ENCODE measurements at places on chromosomes 6 and 20. TPM values are rescaled to one million over a fixed set of nuclear protein-coding genes. Genes with fewer than 3 reads are reported as not detected.

RFX6 gene
- total RNA-seq, result not detected

TSPYL1 gene
- total RNA-seq, result 60.7 TPM

PTCRA gene
- total RNA-seq, result not detected

SLC39A7 gene
- 70.8 TPM for total RNA-seq

C20orf96 gene
- total RNA-seq, result 0.70 TPM

TCF15 gene
- total RNA-seq, result not detected

RBBP9 gene
- total RNA-seq, result 11.8 TPM

TFAP2D gene
- not detected for total RNA-seq

PRL gene
- total RNA-seq, result not detected

PTCHD4 gene
- not detected for total RNA-seq

DNA sequence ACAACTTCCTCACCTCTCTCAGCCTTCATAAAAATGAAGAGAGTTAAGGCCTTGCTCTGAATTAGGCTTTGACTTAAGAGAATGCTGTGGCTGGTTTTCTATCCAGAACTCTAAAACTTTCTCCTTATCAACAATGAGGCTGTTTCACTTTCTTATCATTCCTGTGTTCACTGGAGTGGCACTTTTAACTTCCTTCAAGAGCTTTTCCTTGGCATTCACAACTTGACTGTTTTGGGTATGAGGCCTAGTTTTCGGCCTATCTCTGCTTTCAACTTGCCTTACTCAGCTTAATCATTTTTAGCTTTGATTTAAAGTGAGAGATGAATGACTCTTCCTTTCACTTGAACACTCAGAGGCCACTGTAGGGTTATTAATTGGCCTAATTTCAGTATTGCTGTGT, 4.3 kb upstream of the LOC128125822 start:
- no peak for DNase-seq

- DNase-seq, result no peak
Measured at GRCh38 chr6:25132934-25133333, 146.2 kb upstream of the CARMIL1 start.

GRCh38 chr6:108581237-108581931, 20.7 kb downstream of the FOXO3 start:
- no peak for DNase-seq

DNA sequence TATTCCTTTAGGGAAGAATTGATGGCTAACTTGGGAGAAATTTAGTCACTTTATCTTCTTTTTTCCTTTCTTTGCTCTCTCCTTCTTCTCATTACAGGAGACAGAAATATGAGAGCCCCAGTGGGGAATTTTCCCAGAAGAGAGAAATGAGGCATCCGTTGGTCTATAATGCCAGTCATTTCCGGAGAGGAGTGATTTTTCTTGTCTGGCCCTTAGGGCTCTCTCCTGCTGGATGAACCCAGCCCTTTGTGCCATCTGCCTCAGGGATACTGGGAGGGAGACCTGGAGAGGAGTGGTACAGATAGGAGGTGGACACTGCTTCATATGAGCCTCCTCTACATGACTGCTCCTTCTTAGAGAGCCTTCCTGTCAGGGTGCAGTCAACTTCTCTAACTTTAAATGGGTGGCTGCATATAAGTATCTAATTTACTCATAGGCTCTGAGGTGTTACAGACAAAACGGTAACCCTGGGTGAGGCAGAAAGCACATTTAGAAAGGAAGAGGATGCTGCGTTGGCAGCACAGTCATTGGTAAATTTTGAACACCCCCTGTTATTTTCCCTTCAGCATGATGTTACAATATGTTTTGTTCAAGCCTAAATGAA, 21.9 kb downstream of the RIMS1 start:
- DNase-seq, result no peak

GRCh38 chr6:64006246-64006645, 370.6 kb downstream of the PHF3 start:
- DNase-seq, result no peak

DNA sequence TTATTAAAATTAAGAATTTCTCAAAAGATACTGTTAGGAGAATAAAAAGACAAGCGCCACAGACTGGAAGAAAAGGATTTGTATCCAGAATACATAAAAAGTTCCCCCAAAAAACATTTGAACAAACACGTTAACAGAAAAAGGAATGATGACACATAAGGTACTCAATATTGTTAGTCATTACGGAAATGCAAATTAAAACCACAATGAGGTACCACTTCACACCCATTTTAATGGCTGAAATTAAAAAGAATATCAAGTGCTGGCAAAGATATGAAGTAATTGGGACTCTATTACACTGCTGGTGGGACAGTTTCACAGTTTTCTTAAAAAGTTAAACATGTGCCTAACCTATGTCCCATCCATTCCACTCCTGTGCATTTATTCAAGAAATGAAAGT, 51.4 kb downstream of the HECA start:
- DNase-seq, result no peak

- no peak for DNase-seq
Measured at GRCh38 chr6:147022041-147022440, 182.2 kb upstream of the STXBP5 start.

DNA sequence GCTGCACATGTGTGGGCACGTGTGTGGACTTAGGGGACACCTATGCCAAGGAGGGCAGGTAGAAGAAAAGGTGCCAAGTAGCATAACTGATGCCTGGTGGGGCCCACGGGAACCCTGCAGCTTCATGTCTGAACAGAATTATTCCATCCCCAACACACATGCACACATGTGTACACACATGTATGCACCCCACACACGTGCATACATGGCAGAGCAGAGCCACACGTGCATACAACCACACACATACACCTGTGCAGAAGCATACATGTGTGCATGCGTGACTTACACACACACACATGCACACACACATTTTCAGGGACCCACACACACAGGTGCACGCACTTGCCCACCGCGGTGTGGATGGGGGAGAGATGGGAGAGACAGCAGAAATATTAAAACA, 51.7 kb upstream of the CHRNA4 start:
- DNase-seq, result no peak

DNA sequence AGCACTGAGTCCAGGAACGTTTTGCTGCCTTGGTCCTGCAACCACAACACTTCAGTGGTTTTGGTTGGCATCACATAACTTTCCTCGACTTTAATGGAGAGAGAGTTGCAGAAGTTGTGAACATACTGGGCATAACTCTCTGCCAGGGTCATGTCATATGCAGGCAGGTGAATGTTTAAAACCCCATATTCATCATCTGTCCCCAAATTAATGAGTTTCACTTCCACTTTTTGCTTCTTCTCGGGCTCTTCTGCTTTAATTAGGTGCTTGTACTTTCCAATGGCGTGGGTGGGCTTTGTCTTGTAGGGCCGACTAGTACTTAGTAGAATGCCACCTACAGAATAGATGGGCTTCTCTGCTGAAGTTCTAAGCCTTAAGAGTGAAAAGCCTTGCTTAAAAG, 45.2 kb upstream of the TFAP2A start:
- no peak for DNase-seq

DNA sequence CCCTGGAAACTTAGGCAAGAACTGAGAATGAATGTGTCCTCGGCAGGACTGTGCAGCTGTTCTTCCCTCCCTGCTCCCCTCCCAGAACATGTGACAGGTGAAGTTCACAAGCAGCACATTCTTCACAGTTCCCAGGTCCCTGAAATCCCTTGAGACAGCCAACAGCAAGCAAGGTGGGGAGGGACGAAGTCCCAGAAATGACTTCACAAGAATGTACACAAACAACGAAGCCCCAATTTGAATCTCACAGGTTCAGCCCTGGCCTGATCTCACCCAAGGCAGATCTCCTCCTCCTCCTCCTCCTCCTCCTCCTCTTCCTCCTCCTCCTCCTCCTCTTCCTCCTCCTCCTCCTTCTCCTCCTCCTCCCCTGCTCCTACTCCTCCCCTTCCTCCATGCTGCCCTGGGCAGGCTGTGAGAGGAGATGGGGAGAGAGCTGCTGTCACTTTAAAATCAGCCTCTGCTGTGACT, 32.4 kb downstream of the WRNIP1 start:
- no peak for DNase-seq

- no peak for DNase-seq
Measured at GRCh38 chr6:136189104-136189503, 61.0 kb downstream of the MTFR2 start.

GRCh38 chr6:25987845-25988244, 25.2 kb downstream of the TRIM38 start:
- DNase-seq, result no peak

GRCh38 chr20:540391-541201, 3.0 kb downstream of the CSNK2A1 start:
- no peak for DNase-seq

- DNase-seq, result no peak
Measured at GRCh38 chr6:43990275-43990626, 137.0 kb downstream of the MRPL14 start.

DNA sequence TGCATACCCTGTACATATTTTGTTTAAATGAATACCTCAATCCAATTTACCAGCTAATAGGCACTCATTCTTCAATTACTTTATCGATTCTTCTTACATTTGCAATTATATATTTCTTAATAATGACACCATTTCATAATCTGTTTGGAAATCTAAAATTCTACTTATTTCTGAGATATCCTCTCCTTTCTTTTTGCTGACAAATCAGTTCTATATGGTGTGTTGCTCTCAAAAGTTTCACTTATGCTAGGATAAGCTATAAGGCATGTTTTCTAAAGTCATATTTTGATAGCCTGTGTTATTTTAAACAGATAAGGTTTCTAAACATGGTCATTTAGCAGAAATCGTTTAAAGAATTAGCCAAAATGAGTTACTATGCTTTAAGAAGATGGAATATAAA, 140.6 kb upstream of the GJE1 start:
- no peak for DNase-seq

GRCh38 chr20:40636486-40636885, 52.5 kb downstream of the MAFB start:
- no peak for DNase-seq

- no peak for DNase-seq
Measured at GRCh38 chr6:33926451-33926850, 122.6 kb upstream of the MLN start.

GRCh38 chr6:41022294-41022693, 16.7 kb downstream of the UNC5CL start:
- no peak for DNase-seq

GRCh38 chr6:4856785-4857184, 80.6 kb downstream of the CDYL start:
- no peak for DNase-seq

- DNase-seq, result peak; percentile 13
Measured at GRCh38 chr6:158060455-158061360, 79.0 kb downstream of the SYNJ2 start.

DNA sequence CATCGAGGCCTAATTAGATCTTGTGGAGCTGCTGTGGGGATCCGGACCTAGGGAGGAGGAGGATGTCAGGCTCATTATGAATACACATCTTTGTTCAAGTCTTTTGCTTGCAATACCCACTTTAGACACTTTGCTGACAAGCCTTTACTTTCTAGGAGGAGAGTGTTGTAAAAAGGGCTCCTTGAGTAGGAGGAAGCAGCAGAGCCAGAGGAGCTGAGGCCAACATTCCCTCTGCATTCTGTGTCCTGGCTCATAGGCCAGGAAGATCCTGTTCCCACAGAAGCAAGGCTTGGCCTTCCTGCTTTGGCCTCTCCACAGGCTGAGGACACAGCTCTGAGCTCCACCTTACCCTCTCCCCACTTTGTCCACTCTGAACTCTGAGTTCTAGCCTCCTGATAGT, 67.1 kb downstream of the TPD52L1 start:
- no peak for DNase-seq

DNA sequence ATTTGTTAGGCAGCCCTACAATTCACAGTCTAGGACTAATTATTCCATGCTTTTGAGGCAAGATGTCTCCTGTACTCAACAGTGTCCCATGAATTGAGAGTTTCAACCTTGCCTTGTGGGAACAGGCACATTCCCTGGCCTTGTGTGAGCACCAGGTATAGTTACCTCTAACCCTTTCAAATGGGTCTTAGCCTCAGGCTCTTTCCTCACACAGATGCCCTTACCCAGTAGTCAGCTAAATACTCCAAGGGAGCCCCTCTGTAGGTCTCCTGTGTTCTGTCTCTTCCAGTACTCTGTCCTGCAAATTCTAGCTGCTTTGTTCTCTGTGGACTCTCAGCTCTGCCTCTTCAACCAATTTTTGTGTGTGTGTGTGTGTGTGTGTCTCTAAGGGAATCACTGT, 135.3 kb downstream of the ZFAND3 start:
- no peak for DNase-seq

DNA sequence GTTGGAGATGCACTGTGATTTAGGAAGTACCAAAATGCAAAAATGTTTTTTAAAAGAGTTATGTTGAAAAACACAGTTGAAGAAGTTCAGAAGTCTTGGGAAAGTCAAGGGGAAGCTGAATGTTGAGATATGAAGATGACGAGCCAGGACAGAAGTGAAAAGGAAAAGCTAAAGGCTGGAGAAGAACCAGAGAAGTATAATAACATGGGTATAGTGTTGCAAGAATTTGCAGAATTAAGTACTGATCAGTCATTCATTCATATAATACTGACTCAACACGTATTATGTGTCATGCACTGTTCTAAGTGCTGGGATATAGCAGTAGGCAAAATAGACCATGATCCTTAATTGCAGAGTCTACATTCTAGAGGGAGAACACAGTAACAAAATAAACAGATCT, 432.8 kb downstream of the CDC5L start:
- no peak for DNase-seq

- no peak for DNase-seq
Measured at GRCh38 chr6:82217018-82217586, 30.4 kb downstream of the IBTK start.

DNA sequence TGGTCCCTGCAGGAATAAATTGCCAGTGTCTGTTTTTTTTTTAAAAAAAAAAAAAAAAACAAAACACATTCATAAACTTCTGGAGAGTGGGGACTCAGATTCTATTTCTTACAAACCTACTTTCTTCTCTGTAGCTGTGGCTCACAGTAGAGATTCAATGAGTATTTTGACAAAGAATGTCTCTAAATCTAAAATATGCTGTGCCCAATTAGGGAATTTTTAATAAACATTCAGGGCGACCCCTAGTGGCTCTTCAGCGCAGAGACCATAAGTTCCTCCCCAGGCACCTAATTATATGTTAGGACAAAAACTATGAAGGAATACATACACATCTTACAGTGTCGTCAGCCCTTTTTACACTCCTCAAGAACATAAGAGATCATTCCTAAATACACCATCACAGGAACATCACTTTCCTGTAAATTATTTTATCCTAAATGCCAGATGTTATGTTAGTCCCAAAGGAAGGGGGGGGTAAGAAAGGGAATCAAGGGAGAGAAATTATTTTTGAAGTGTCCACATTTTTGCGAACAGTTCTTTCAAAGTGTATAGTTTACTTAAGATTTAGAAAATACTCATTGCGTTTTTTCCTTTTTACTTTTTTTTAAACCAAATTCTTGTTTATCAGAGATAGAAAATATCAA, 21.8 kb upstream of the NAA20 start:
- no peak for DNase-seq

- no peak for DNase-seq
Measured at GRCh38 chr20:64077876-64078551, 1.3 kb downstream of the RGS19 start.

GRCh38 chr20:2742431-2742830, 49.9 kb downstream of the EBF4 start:
- DNase-seq, result no peak

- no peak for DNase-seq
Measured at GRCh38 chr20:50126662-50127061, 13.7 kb upstream of the UBE2V1 start.
